ENCODE measurements at places on chromosomes 4 and X. TPM values are rescaled to one million over a fixed set of nuclear protein-coding genes. Genes with fewer than 3 reads are reported as not detected.

GNL3L gene
- total RNA-seq: 30.7 TPM

MAGEA12 gene
- not detected for total RNA-seq

PLXNB3 gene
- total RNA-seq: 0.10 TPM

TLL1 gene
- total RNA-seq: 2.3 TPM

MAGEC2 gene
- total RNA-seq: not detected

ADGRG2 gene
- total RNA-seq: not detected

DGAT2L6 gene
- not detected for total RNA-seq

ABCB7 gene
- 56.0 TPM for total RNA-seq

FAT4 gene
- total RNA-seq: 4.1 TPM

SPANXN3 gene
- not detected for total RNA-seq

PHOX2B gene
- not detected for total RNA-seq

PPP4R3C gene
- not detected for total RNA-seq

Data from gastrocnemius medialis (tissue), 4 donors.